Dermis lymphatic vessel endothelial cell (primary cell): ENCODE measurements at places on chromosomes 3 and 15. TPM values are rescaled to one million over a fixed set of nuclear protein-coding genes. Genes with fewer than 3 reads are reported as not detected.

Gene CDAN1
- 9.2 and 9.5 TPM in 2 replicates for total RNA-seq

Gene TRH
- total RNA-seq: not detected in 2 replicates

Gene AGBL1
- not detected in 2 replicates for total RNA-seq

Gene GPR176
- 7.4 and 8.0 TPM in 2 replicates for total RNA-seq

Gene CCR8
- total RNA-seq: not detected in 2 replicates

Gene SRP14
- total RNA-seq: 153 and 183 TPM in 2 replicates

Gene ETV5
- 13.7 and 32.9 TPM in 2 replicates for total RNA-seq
